Melanocyte of skin (primary cell): ENCODE measurements at places on chromosomes 7 and 10. TPM values are rescaled to one million over a fixed set of nuclear protein-coding genes. Genes with fewer than 3 reads are reported as not detected.

Gene STEAP4
- not detected in 2 replicates for total RNA-seq

Gene PDK4
- 1.7 and 10.2 TPM in 2 replicates for total RNA-seq

Gene CAV2
- total RNA-seq, result 33.7 and 53.4 TPM in 2 replicates

Gene TEX47
- not detected in 2 replicates for total RNA-seq

Gene SPDYE18
- 0.34 TPM in 1 of 2 replicates, not detected in the other for total RNA-seq

Gene SNX10
- 27.2 and 76.3 TPM in 2 replicates for total RNA-seq

Gene CRHR2
- not detected in 2 replicates for total RNA-seq

Gene TAS2R38
- not detected in 2 replicates for total RNA-seq

Gene IGF2BP3
- total RNA-seq, result 42.3 and 90.1 TPM in 2 replicates

Gene CPA5
- not detected in 2 replicates for total RNA-seq

Gene TEX36
- not detected in 2 replicates for total RNA-seq

Gene LEP
- not detected in 2 replicates for total RNA-seq

Gene CALN1
- under 0.01 TPM in 2 replicates for total RNA-seq

Gene EBLN1
- total RNA-seq, result not detected in 2 replicates

Gene C7orf33
- total RNA-seq, result not detected in 2 replicates

Gene ZNF479
- not detected in 2 replicates for total RNA-seq

Gene FXYD4
- total RNA-seq, result not detected in 2 replicates

Gene METTL27
- 1.1 TPM in 1 of 2 replicates, not detected in the other for total RNA-seq

Gene ELN
- 0.36 TPM in 1 of 2 replicates, not detected in the other for total RNA-seq

Gene NXPH1
- total RNA-seq, result not detected in 2 replicates

Gene HACD1
- total RNA-seq, result 83.6 and 187 TPM in 2 replicates

Gene TLX1
- total RNA-seq, result not detected in 2 replicates

Gene ANLN
- 54.9 and 69.5 TPM in 2 replicates for total RNA-seq

Gene NKX2-3
- total RNA-seq, result not detected in 2 replicates

Gene PITX3
- not detected in 2 replicates for total RNA-seq

Gene FKBP9
- total RNA-seq, result 134 and 169 TPM in 2 replicates

Gene PLCE1
- total RNA-seq, result under 0.01 and 0.36 TPM in 2 replicates

Gene GIMAP4
- total RNA-seq, result not detected in 2 replicates

Gene ITPRID1
- not detected in 2 replicates for total RNA-seq

Gene AGAP9
- total RNA-seq, result 2.8 and 2.9 TPM in 2 replicates

Gene NPC1L1
- total RNA-seq, result not detected in 2 replicates

Gene RHOBTB1
- total RNA-seq, result 25.8 and 46.9 TPM in 2 replicates

Gene CD36
- total RNA-seq, result 8.5 and 18.0 TPM in 2 replicates

Gene TBXAS1
- total RNA-seq, result 6.0 TPM in 2 replicates

Gene TBC1D12
- 10.7 and 17.1 TPM in 2 replicates for total RNA-seq

Gene TCAF2
- 0.36 and 0.69 TPM in 2 replicates for total RNA-seq

Gene PRPS1L1
- total RNA-seq, result not detected in 2 replicates

Gene ADRA2A
- under 0.01 TPM in 1 of 2 replicates, not detected in the other for total RNA-seq

Gene ABI1
- total RNA-seq, result 74.0 and 113 TPM in 2 replicates

Gene NPFFR1
- total RNA-seq, result not detected in 2 replicates

Gene OR2A12
- not detected in 2 replicates for total RNA-seq

Gene ZNF25
- 10.3 and 13.8 TPM in 2 replicates for total RNA-seq
